ENCODE measurements at places on chromosomes 11 and 22. TPM values are rescaled to one million over a fixed set of nuclear protein-coding genes. Genes with fewer than 3 reads are reported as not detected.

CCDC87 gene
- total RNA-seq, result 1.3 TPM

KRTAP5-9 gene
- not detected for total RNA-seq

VSIG10L2 gene
- total RNA-seq, result 0.08 TPM

NAV2 gene
- 0.05 TPM for total RNA-seq

CNGA4 gene
- total RNA-seq, result 0.63 TPM
